Vein endothelial cell (primary cell): ENCODE measurements at places on chromosomes 5 and 9. TPM values are rescaled to one million over a fixed set of nuclear protein-coding genes. Genes with fewer than 3 reads are reported as not detected.

NDUFAF2 gene
- 14.7 and 22.1 TPM in 2 replicates for total RNA-seq

FSD1L gene
- total RNA-seq, result 3.6 and 6.9 TPM in 2 replicates

FOXD4L5 gene
- total RNA-seq, result not detected in 2 replicates

NKD2 gene
- 0.29 and 0.33 TPM in 2 replicates for total RNA-seq

FOXE1 gene
- total RNA-seq, result not detected in 2 replicates

FCHO2 gene
- total RNA-seq, result 24.5 and 29.3 TPM in 2 replicates

LCN1 gene
- total RNA-seq, result not detected in 2 replicates

PCDHGA12 gene
- 6.9 and 12.0 TPM in 2 replicates for total RNA-seq

ENTPD8 gene
- 0.33 TPM in 1 of 2 replicates, not detected in the other for total RNA-seq

TTC33 gene
- total RNA-seq, result 10.8 and 13.4 TPM in 2 replicates

MED27 gene
- 23.9 and 25.2 TPM in 2 replicates for total RNA-seq

CTSL gene
- total RNA-seq, result 66.3 and 99.1 TPM in 2 replicates
